Glomerular endothelial cell (primary cell): ENCODE measurements at places on chromosomes 6 and 20.

DNA sequence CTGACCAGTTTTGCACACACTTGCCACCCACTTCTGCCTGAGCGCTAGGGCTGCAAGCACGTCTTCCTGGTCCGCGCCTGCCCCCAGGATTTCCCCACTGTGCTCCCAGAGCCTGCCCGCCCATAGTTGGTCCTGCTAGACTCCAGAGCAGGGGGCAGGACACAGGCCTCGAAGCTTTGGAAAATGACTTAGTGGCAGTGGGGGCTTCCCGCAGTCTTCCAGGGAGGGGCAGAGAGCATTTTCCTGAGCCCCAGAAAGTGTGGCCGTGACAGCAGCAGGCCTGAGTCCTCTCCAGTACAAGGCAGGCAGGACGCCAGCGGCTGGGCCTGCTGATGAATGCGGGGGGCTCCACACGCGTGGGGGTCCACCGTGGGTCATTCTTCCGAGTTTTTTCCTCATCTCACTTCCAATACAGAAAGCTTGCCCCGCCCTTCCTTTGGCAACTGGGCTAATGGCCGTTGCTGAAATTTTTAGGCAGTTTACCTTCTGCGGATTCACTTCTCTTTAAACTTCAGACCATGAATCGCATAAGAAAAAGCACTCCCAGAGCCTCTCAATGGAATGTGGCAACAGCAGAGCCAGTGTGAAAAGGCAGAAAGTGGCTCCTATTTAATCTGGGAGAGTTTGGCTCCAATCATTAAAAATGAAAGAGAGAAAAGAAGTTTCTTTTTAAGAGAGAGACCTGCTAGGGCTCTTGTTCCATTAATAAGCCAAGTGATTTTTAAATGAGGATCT is 383.8 kb downstream of the CDH4 start:
- no peak for DNase-seq

GRCh38 chr20:22818636-22819035 is 216.5 kb upstream of the SSTR4 start:
- DNase-seq, result no peak

DNA sequence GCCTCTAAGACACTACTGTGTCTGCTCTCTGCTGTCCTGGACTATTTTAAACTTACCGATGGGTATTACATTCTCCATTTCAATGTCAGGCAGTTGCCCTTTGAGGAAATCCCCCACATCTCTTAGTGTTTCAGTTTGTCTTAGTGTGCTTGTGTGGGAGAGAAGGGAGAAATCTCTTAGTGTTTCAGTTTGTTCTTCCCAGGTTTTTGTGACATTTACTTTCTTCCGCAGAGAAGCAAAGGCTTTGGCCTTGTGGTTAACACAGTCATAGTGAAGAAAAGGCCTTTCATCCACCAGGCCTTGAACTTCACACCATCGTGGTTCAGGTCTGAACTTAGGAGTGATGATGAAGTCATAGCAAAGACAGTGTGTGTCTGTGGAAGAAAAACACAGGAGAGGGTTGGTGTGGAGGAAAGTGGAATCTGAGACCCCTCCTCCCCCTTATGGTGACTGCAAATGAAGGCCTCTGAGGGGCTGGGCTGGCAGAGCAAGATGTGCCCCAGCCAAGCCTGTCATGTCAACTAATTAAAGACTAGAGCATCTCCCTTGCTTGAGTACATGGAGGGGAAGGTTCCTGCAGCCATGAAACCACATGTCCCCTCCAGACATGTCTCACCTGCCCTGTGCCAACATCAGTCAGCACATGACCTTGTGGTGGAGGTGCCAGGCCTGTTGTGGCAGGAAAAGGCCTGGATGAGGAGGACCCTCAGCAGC is 23.9 kb downstream of the RAET1L start:
- no peak for DNase-seq

DNA sequence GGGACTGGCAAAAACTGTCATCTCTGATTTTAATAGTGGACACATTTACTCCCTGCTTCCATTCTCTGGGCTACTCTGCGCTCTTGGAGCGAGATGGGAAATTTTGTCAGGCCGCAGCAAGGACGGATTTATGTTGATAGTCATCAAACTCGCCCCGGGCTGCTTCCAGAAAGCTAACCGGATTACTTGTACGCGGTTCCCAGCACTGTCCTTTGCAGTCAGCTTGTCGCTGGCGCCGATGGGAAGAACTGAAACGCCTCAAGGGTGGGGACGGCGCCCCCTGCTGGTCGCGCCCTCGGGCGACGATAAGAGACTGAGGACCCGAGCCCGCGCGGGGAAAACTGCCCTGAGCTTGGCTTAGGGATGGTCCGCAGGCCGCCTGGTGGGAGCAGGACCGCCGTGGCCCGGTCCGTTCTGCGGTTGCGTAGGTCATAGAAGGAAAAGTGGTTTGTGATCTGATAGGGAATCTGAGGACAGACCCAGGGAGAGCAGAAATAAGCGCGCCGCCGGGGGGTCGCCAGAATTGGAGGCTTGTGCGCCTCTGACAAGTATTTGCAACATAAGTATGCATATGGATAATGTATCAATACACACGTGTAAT is 984 bp upstream of the ABT1 start:
- DNase-seq, result no peak

DNA sequence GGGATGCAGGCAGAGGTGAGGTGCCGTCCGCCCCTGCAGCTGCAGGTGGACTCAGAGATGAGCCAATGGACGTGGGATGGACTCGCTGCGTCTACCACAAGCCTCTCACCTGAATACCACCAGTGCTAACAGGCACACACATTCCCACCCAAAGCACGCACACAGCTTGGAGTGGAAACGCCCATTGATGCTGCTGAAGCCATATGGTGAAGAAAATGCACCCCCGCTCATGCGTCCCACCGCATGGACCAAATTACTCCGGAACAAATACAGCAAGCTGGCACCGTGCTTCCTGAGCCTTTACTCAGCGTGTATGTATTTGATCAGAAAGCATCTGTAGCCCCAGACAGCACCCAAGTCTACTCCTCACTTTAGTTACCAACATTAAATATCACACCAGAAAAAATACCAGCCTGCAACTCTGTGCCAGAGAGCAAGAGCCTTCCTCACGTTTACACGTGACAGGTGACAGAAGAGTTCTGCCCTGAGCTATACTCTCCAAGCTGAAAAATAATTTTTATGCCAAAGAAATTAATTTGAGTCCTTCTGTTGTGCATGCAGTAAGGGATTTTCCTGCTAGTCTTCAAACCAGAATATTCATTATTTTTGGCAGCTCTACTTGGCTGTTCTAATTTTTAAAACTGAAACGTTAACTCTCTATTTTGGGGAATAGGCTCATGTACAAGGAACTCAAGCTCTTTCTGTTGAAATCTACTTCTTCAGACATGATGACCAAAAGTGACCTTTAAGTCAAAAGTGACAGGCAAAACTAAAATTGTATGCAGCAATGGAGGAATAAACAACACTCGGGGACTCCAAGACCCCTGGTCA is 58.2 kb upstream of the SYNDIG1 start:
- DNase-seq, result no peak

GRCh38 chr20:8443464-8444072 is 311.5 kb downstream of the PLCB1 start:
- no peak for DNase-seq

DNA sequence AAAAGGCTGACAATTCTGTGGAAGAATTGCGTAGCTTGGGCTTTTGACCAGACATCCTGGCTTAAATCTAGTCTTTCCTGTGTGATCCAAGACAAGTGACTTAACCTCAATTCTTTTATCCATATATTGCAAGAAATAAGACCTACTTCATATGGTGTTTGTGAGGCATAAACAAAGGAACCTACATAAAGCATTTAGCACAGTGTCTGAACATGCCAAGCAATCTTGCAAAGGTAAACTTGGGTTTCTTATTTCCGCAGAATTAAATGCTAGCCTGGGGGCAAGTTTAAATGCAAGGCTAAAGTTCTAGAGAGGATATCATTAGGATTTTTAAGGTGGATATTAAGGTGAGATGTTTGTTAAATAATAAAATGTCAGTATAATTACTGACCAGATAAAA is 47.9 kb downstream of the HDDC2 start:
- no peak for DNase-seq

DNA sequence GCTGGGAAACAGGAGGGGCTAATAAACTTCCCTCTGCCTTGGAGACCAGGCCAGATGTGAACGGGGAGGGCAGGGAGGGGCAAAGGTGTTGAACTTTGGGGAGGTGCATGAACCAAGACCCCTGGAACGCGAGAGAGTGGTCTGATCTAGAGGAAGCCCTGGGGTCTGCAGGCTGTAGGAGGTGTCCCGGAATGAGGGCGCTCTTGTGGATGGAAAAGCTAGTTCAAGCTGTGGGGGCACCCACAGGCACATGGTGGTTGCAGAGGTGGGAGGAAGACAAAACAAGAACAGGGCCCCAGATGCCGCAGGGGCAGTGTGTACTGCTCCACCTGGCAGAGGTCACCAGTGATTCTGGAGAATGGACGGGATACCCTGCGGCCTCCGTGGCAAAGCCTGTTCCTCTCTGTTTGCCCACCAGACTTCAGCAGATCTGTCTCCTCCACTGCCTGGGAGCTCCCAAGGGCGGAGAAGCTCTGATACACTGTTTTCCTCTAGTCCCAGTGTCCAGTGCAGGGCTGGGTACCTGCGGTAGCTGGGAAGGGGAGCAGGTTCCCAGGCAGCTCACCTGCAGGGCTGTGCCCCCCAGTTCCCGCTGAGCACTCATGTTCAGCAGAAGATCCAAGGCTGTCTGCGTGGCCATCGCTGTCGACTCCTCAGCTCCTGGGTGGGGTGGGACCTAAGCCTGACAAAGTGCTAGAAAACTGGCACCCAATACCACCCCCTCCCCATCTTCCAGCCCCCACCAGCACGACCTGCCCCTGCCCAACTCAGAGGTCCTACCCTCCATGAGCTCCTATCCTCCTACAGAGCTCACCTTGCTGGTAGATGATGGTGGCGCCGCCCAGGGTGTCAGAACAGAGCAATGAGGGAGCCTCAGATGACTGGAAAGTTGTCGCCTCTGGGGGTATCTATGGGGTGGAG is 14.7 kb downstream of the ZNF335 start:
- DNase-seq, result no peak

DNA sequence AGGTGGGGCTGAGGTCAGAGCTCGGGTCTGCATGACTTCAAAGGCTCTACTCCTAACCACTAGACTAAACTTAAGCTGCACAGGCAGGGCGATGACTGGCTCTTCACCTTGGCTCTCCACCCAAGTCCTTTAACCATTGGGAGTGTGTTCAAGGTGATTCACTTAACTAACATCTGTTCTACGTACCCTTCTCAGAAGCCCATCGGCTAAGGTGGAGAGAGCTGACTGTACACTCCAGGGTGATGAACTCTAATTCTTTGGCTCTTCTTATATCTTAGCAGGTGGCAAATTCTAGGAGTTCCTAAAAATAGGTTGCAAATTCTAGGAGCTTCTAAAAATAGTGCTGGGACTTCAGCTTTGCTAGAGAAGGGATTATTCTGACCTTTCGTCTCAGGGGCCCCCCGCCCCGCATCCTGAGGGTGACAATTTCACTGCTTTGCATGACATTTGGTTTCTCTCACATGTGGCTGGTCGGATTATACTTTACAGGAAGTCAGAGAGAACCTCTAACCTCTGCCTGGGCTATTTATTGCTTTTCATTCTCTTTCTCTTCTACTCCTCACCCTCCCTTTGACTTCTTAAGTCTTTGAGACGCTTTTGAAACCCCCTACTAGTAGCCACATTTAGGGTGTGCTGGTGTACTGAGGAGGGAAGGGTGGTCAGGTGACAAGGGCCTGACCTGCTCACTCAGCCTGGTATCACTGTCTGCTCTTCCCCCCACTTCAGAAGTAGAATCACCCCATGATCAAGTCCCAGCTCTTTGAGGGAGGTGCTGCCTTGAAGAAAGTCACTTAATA is 55.5 kb downstream of the PRDM1 start:
- DNase-seq, result no peak

GRCh38 chr6:28710466-28711191 is 184.9 kb downstream of the GPX5 start:
- DNase-seq, result no peak
